ENCODE measurements at places on chromosomes 7 and 10.

GRCh38 chr10:103499881-103500280 is 6.4 kb downstream of the NEURL1 start:
- no peak for DNase-seq

DNA sequence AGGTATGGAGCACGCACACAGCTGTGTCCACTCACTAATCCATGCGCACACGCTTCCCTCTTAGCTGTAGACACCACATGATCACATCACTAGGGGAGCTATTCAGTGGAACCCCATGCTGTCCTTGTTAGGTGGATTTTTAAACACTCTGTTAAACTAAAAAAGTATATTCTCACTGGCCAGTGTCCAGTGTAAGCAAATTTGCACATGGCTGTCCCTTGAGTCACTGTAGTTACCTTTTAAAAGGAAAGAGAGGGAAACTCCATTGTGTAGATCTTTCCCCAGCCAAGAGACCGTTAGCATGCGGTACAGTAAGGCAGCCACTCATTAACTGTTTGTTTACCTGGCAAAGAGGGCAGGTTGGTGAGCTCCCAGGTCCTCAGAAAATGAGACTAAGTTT is 81.6 kb upstream of the INSYN2A start:
- no peak for DNase-seq

- no peak for DNase-seq
These were observed 252.7 kb upstream of the FERD3L start for GRCh38 chr7:19397911-19398310.

- no peak for DNase-seq
These were observed 24.8 kb downstream of the DLG5 start for GRCh38 chr10:77901743-77902142.

DNA sequence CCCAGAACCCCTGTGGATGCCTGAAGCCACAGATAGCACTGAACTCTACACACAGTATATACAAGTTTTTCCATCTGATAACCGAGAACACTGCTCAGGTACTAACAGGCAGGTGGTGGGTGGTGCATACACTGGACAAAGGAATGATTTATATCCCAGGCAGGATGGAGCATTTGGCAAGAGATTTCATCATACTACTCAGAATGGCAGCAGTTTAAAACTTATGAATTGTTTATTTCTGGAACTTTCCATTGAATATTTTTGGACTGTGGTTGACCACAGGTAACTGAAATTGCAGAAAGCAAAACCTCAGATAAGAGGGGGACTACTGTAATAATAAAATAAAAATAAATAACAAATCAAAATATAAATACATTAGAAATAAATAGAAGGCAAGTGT is 10.9 kb upstream of the KCNMA1 start:
- DNase-seq = no peak

DNA sequence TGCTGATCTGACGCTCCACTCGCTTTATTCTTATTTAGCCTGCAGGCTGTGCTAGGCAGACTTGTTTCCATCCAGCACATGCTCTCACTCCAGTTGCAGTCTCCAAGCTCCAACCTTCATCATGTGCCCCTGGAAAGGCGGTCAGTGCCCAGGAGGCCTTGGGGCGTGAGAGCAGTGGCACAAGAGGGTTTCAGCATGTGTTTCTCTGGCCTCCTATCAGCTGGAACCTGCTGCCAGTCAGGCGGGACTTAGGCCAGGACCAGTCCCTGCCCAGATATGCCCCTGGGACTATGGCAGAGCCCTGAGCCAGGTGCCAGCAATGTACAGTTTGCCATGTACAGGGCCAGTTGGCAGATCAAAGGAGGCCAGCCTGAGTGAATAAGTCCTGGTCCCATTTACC is 330.2 kb upstream of the FZD1 start:
- DNase-seq = no peak

All from activated CD4-positive, alpha-beta T cell treated with anti-CD3 and anti-CD28 coated beads, Interleukin-2, amount 50 U/mL, for 4 hours (primary cell).